ENCODE measurements at places on chromosomes 12 and 14.

DNA sequence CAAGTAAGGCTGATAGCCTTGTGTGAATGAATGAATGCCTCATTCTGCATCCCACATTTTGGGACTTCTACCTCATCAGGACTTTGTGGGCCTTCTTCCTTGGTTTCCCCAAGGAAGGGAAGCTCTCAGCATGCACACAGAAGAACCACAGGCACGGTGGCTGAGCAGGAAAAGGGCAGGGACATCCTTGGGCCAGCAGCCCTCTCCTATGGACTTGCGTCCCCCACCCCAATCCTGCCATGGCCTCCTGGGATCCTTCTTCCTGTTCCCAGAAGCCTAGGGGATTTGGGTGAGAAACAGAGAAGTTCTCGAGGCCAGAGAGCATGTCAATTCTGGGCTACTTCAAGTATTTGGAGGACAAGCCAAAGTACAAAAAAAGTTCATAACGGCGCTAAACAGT lies 69.7 kb downstream of the LGMN start:
- no peak for DNase-seq

DNA sequence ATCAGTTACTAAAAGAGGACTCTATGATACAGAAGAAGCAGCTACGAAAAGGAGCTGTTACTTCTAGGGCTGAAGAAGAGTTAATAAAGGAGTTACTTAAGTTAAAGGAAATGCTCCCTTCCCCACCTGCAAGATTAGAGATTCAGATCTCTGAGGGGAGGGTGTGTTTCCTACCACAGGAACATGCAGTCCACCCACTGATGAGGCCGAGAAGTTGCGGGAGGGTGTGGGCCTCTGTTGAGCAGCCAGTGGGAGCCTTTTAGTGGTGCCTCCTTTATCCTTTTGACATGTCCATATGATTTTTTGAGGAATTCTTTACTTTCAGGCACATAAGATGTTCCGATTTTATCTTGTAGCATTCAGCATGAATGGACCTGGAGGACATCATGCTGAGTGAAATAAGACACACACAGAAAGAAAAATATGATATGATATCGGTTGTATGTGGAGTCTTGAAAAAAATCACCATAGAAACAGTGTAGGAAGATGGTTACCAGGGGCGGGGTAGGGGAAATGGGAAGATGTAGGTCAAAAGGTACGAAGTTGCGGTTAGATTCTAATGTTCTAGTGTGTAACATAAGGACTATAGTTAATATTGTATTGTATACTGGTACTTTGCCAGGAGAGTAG lies 4.4 kb upstream of the M6PR start:
- DNase-seq, result no peak

- no peak for DNase-seq
Measured at GRCh38 chr12:106233011-106233410, 14.8 kb downstream of the CKAP4 start.

- DNase-seq, result no peak
Measured at GRCh38 chr12:112801055-112801454, 9.5 kb downstream of the RPH3A start.

- DNase-seq, result peak; percentile 29
Measured at GRCh38 chr12:49930515-49931288, 19.8 kb upstream of the AQP2 start.

DNA sequence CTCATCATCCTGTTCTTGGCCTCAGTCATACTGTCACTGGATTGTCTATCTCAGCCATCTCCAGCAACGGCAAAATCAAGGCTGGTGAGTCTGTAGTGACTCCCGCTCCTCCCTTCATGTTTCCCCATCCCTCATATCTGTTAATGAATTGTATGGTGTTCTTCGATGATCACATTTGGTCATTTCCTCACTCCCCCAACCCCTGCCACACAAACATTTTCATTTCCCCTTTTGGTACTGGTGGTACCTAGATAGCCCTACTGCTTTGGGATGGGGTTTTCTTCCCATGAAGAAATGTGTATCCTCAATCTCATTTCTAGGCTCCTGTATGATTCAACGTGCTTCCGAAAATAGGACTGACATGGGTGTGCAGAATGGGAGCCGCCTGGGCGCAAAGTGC lies 2.7 kb upstream of the KLHL33 start:
- no peak for DNase-seq

DNA sequence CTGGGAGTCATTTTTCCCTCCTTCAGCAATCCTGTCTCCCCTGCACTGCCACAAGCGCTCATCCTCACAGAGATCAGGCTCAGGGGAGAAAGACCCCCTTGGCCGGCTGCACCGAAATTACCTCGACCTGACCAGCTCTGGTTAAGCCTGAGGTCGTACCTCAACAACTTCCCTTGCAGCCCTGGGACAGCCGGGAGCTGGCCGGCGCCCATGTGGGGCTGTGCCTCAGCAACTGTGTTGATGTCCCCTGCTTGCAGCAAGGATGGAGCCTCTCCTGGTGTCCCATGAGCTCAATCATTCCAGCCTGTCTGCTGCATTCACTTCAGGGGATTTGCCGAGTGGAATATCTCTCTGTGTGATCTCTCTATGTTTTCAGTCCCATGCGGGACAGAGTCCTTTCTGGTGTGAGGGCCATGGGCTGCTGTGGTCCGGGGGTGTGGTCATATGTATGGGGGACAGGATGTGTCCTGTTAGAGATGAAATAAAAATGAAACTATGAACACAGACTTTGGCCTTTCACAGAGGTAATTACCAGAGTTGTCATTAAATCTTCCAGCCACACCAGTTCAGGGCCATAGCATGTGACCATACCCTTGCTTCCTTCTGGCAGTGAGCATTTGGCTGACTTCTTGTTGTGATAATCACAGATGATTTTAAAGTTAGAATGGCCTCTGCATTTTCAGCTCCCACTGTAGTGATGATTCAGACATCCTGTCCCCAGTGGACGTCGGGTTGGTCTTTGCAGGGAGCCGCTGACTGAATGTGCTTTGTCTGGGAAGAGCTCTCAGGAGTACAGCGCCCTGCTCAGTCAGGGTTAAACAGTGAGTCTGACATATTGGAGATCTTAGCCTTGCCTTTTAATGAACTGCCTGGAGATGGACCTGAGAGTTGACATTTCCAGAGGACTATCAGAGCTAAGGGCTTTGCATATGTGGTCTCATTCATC lies 405.9 kb downstream of the AACS start:
- DNase-seq, result no peak

- no peak for DNase-seq
Measured at GRCh38 chr12:123475246-123475703, 17.3 kb downstream of the SNRNP35 start.

GRCh38 chr12:27105746-27106536 lies 23.6 kb upstream of the C12orf71 start:
- no peak for DNase-seq

- no peak for DNase-seq
Measured at GRCh38 chr12:5441497-5442236, 9.8 kb downstream of the NTF3 start.

DNA sequence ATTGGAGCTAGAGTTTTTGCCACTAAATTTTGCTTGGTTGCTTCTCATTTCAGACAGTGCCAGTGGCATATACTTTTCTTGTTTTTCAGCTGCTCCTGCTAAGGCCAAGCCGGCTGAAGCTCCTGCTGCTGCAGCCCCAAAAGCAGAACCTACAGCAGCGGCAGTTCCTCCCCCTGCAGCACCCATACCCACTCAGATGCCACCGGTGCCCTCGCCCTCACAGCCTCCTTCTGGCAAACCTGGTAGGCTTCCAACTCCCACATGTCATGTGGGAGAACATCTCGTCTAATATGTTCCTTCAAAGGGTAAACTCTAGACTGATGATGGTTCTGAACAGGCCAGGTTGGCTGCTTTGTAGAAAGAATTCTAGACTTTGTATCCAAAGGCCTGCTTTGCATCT lies 11.0 kb downstream of the DLST start:
- no peak for DNase-seq

- no peak for DNase-seq
Measured at GRCh38 chr14:101223127-101223526, 319.6 kb upstream of the RTL1 start.

DNA sequence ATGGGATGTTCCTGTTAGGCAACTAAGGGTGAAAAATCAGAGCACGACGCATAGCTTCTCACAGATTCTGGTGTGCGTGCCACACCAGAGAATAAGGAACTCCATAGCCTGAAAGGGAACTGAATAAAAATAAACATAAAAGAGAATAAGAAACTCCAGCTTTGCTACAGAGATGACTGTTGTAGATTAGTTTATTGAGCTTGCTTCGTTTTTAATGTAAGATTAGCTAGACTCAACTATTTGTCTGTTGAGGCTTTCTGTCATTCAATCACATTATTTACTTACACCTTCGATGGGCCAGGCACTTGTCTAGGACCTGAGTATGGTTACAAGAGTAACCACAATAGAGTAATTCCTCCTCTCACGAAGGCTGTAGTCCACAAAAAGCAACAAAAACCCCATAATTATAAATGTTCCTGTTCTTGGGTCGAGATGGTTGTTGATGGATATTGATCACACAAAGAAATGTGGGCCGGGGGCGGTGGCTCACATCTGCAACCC lies 807 bp upstream of the ZCCHC8 start:
- DNase-seq, result no peak

DNA sequence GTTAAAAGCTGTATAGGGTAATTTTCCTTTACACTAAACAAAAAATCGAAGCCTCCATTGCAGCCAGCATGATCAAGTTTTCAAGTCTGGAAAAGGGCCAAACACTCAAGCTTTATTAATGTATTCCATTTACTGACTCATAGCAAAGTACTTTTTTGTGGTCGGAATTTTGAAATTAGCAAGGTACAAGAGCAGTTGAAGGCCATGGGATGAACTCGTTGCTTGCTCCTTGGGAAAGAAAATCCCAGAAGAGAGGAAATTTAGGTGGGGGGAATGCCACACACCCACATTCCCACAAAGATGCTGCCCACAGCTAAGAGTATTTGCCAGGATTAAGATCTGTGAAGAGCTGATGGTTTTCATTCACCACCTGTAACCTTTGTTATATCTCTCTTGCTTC lies 333.7 kb downstream of the EGLN3 start:
- DNase-seq, result no peak

- DNase-seq, result no peak
Measured at GRCh38 chr12:64218597-64218996, 3.5 kb downstream of the KICS2 start.

DNA sequence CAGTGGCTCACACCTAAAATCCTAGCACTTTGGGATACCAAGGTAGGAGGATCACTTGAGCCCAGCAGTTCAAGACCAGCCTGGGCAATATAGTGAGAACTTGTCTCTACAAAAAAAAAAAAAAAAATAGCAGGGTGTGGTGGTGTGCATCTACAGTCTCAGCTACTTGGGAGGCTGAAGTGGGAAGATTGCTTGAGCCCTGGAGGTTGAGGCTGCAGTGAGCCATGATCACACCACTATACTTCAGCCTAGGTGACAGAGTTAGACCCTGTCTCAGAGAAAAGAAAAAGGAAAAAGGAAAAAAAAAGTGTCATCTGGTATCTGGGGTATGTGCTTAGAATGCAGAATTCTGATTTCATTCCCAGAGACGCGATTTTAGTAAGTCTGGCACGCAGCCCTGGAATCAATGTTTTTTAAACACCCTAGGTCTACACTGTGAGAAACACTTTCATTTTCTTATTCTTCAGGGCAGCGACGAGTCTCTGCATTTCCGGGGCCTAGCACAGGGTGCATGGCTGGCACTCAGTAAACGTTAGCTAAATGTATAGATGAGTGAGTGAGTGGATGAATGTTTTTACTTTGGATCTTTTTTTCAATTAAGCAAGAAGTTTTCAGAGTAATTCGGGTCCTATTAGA lies 243.8 kb upstream of the PWP1 start:
- no peak for DNase-seq

GRCh38 chr12:93005928-93006392 lies 76.9 kb upstream of the EEA1 start:
- DNase-seq, result no peak

DNA sequence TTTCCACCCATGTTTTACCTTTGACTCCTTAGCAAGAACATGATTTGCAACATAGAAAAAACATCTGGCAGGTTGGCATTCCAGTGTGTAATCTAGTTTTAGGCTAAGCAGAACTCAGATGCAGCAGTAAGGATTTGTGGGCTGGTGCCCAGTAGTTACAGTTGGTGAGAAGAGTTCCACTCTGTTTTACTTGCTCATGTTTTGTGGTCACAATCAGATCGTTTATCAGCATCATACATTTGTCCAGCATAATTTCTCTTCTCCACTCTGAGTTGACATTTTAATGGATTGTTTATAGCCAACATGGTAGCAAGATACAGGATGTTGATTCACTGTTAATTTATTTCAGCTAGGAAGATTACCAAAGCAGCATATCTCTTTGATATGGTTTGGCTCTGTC lies 120.0 kb downstream of the PDE6H start:
- DNase-seq, result no peak

DNA sequence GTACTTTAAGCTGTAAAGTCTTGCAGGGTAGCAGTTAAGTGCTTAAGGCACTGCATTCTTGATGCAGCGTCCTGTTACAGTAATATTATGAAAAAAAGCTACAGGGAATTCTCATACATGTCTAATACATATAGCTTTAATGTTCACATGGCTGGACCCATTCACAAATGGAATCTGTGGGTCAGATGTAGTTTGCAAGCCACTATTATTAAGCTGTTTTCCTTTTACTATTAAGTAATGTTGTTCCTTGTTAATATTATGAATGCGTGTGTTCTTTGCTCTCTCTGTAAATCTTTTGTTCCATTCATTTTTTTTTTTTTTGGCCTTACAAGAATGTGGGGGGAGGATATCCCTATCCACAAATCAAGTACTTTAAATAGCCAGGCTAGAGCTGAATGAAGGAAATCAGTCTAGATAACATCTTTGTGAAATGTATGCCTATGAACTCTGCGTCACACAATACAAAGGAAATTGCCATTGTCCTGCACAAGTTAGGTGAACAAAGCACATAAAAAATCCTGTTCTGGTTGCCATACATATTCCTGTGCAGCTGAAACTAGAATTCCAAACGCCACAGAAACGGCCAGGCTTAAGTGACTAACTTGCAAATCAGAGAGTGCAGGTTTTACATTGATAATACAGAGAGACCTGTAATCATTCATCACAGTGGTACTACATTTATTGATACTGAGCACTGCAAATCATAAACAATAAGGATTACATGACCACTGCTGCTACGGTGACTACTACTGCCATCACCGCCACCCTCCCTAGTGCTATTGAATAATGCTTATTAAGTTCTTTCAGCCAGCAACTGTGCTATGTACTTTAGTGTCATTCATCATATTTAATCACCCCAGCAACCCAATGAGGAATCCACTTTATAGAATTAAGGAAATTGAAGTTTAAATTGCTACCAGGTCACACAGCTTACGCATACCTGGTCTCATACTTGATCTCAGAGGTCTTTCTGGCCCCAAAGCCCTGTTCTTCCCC lies 111.9 kb downstream of the HMGA2 start:
- no peak for DNase-seq

- no peak for DNase-seq
Measured at GRCh38 chr12:77728018-77728417, 102.7 kb upstream of the NAV3 start.

- no peak for DNase-seq
Measured at GRCh38 chr12:103696101-103696500, 109.0 kb downstream of the STAB2 start.
